CD4-positive, alpha-beta memory T cell (primary cell): ENCODE measurements at places on chromosomes 13 and 19. TPM values are rescaled to one million over a fixed set of nuclear protein-coding genes. Genes with fewer than 3 reads are reported as not detected.

- no peak for DNase-seq
- no peak overlapping the region for H3K27ac ChIP-seq
- no peaks in the 10 kb centered on the region for H3K36me3 ChIP-seq
- H3K4me3 ChIP-seq: no peak overlapping the region
These were observed 169.9 kb downstream of the DCT start for GRCh38 chr13:94309576-94309975.

- no peak for DNase-seq
- H3K36me3 ChIP-seq: no peaks in the 10 kb centered on the region
- no peak overlapping the region for H3K4me3 ChIP-seq
- no peaks in the 10 kb centered on the region for H3K27me3 ChIP-seq
- no peaks in the 10 kb centered on the region for H3K4me1 ChIP-seq
These were observed 88.7 kb downstream of the MAB21L1 start for GRCh38 chr13:35387682-35388250.

- H3K4me3 ChIP-seq: no peak overlapping the region
- no peaks in the 10 kb centered on the region for H3K4me1 ChIP-seq
- no peaks in the 10 kb centered on the region for H3K36me3 ChIP-seq
- H3K27ac ChIP-seq: no peak overlapping the region
- DNase-seq: no peak
These were observed 760.4 kb upstream of the PCDH20 start for GRCh38 chr13:62176051-62176450.

- H3K27ac ChIP-seq: no peak overlapping the region
- no peaks in the 10 kb centered on the region for H3K27me3 ChIP-seq
- DNase-seq: no peak
- peaks cover 9% of the 10 kb centered on the region for H3K4me1 ChIP-seq
- H3K4me3 ChIP-seq: no peak overlapping the region
These were observed 6.3 kb downstream of the THSD1 start for GRCh38 chr13:52399708-52400107.

The BLVRB gene
- total RNA-seq: 16.3 TPM

The ZNF763 gene
- 14.3 TPM for total RNA-seq
